CD8-positive, alpha-beta memory T cell (primary cell): ENCODE measurements at places on chromosomes 1 and 21. TPM values are rescaled to one million over a fixed set of nuclear protein-coding genes. Genes with fewer than 3 reads are reported as not detected.

- no peak overlapping the region for H3K4me3 ChIP-seq
- H3K27ac ChIP-seq: no peak overlapping the region
- H3K27me3 ChIP-seq: no peaks in the 10 kb centered on the region
- no peak for DNase-seq
These were observed 222.7 kb upstream of the GJB5 start for GRCh38 chr1:34532113-34532512.

GRCh38 chr1:179300112-179300511 lies 6.5 kb downstream of the SOAT1 start:
- no peak overlapping the region for H3K4me3 ChIP-seq
- peaks cover 10% of the 10 kb centered on the region for H3K36me3 ChIP-seq
- DNase-seq: no peak
- no peak overlapping the region for H3K27ac ChIP-seq
- no peaks in the 10 kb centered on the region for H3K27me3 ChIP-seq

DNA sequence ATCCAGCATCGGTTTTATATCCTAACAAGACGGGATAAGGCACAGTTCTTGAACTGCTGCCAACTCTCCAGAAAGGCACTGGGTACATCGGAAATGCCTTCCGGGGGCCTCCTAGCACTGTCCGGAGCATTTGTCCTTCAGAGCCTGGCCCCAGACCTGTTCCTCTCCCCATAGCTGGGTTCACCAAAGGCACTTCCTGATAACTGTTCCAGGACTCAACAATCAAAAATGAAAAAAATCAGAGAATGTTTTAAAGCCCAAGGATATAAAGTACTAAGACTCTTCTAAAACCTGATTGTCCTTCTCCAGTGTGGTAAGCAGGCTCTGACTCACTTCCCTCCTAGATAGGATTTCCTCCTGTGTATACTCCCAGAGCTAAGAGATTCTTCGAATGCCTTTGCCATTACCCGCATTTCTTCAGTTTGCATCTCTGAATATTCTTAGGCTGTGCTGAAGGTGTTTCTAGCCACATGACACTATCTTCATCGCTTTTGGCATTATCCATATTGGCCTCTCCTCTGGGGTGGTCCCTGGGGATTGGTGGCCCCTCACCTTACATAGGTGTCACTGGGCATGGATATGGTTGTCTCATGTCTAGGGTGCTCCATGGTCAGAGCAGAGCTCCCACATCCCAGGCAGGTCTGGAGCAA lies 112.9 kb downstream of the ZBTB18 start:
- no peaks in the 10 kb centered on the region for H3K27me3 ChIP-seq
- H3K36me3 ChIP-seq: no peaks in the 10 kb centered on the region
- no peak overlapping the region for H3K27ac ChIP-seq

DNA sequence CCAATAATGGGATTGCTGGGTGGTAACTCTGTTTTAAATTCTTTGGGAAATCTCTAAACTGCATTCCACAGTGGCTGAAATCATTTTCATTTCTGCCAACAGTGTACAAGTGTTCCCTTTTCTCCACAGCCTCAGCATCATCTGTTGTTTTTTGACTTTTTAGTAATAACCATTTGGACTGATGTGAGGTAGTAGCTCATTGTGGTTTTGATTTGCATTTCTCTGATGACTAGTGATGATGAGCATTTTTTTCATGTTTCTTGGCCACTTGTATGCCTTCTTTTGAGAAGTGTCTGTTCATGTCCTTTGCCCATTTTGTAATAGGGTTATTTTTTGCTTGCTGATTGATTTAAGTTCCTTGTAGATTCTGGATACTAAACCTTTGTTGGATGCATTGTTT lies 131.9 kb upstream of the B3GALT2 start:
- H3K36me3 ChIP-seq: no peaks in the 10 kb centered on the region
- H3K27ac ChIP-seq: no peak overlapping the region
- H3K27me3 ChIP-seq: no peaks in the 10 kb centered on the region
- no peak for DNase-seq
- no peak overlapping the region for H3K4me3 ChIP-seq

DNA sequence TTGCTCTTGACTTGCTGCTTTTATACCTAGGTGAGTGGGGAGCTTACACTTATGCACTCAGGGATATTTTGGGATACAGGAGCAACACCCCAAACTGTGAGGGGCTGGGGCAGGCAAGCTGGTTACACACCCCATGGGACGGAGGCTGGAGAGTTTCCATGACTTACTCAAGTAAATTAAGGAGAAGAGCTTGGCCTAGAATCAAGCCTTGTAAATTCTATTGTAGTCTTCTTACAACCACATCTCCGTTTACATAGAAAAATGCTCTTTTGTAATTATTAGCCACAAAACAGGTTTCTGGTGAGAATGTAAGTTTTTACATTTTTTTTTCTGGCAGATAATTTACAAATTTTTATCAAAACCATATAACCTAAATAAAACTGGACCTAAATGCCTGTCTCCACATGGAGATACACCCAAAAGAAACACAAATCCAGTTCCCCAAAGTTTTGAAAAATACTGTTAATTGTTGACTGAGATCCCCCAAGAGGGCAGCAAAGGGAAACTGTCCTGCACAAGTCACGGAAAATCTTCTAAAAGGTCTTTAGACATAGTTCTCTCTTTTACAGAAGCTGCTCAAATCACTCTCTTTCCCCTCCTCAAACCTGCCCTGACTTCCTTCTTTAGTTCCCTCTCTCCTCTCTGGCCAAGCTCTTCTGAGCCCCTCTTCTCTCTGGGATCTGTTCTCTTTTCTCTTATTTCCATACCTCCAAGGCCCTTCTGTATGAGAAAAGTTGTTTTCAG lies 134.0 kb downstream of the HIVEP3 start:
- H3K4me3 ChIP-seq: no peak overlapping the region
- no peaks in the 10 kb centered on the region for H3K27me3 ChIP-seq
- H3K27ac ChIP-seq: no peak overlapping the region
- no peaks in the 10 kb centered on the region for H3K36me3 ChIP-seq

Gene CHRM3
- 0.11 TPM for total RNA-seq

DNA sequence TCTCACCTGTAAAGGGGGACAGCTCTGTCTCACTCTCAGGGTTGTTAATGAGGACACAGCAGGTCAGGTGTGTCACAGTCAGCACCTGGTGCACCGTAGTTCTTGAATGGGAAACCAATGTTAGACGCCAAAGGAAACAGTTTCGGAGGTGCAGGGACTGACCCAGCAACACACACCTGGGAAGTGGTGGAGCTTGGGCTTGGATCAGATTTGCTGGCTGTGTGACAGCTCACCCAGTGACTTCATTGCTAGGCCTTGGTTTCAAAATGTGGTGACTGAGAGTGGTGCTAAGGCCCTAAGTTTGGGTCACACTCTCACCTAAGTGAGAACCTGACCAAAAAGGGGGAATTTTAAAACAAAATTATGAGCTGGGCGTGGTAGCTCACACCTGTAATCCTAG lies 34.9 kb downstream of the ALPL start:
- no peak for DNase-seq
- H3K36me3 ChIP-seq: no peaks in the 10 kb centered on the region
- H3K4me1 ChIP-seq: no peaks in the 10 kb centered on the region
- no peak overlapping the region for H3K27ac ChIP-seq
- H3K4me3 ChIP-seq: no peak overlapping the region
- peaks cover 4% of the 10 kb centered on the region for H3K27me3 ChIP-seq

DNA sequence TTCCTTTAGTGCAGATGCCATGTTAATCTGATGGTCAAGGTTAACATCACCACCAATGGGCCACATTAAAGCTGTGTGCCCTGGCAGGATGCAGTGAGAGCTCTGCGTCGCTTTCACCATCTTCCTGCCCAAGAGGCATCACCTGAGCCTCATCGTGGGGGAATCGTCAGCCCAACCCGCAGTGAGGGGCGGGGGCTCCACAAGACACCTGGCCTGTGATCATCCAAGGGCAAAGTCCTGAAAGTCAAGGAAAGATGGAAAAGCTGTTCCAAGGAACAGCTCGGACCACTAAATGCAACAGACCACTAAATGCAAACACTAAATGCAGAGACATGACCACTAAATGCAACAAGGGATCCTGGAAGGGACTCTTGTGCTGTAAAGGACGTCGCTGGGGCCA lies 49.9 kb downstream of the WDR4 start:
- H3K4me3 ChIP-seq: no peak overlapping the region
- no peak for DNase-seq
- no peaks in the 10 kb centered on the region for H3K36me3 ChIP-seq
- peaks cover 30% of the 10 kb centered on the region for H3K4me1 ChIP-seq
- H3K27me3 ChIP-seq: peaks cover 7% of the 10 kb centered on the region
- no peak overlapping the region for H3K27ac ChIP-seq

DNA sequence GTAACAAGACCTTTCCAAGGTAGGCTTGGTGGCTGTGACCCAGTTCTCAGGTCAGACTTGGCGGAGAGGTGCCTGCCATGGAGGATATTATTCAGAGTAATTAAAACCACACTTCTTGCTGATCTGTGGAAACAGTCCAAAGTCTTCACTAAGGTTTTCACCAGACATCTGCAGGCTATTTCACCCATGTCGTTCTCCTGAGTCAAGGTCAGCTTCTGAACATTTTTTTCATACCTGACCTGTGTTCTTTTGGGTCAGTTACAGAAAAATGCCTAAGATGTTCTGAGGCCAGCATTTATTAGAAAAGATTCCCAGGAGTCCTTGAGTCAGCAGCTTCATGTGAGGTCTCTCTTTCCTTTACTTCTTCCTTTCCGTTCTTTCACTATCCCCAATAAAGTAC lies 54.9 kb downstream of the RGL1 start:
- no peaks in the 10 kb centered on the region for H3K27me3 ChIP-seq
- no peak overlapping the region for H3K27ac ChIP-seq
- no peaks in the 10 kb centered on the region for H3K36me3 ChIP-seq
- H3K4me3 ChIP-seq: no peak overlapping the region
- no peaks in the 10 kb centered on the region for H3K4me1 ChIP-seq

Gene PRMT2
- total RNA-seq: 71.6 TPM

DNA sequence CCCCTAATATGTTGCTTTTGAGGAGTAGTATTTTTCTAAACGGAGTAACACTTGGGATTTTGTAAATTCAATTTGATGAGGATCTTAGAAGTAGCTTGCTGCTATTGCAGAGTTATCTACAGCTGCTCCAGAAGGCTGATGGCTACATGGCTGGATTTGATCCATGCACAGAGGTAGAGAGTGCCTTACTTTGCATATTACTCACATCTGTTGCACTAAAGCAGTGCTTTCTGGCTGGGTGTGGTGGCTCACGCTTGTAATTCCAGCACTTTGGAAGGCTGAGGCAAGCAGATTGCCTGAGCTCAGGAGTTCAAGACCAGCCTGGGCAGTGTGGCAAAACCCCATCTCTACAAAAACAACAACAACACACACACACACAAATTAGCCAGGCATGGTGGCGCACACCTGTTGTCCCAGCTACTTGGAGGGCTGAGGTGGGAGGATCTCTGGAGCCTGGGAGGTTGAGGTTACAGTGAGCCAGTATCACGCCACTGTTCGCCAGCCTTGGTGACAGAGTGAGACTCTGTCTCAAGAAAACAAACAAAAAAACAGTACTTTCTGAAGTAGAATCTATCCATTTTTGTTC lies 24.6 kb downstream of the RALGPS2 start:
- H3K27me3 ChIP-seq: no peaks in the 10 kb centered on the region
- no peak overlapping the region for H3K4me3 ChIP-seq
- no peaks in the 10 kb centered on the region for H3K4me1 ChIP-seq
- no peak for DNase-seq

Gene AMY1A
- total RNA-seq: not detected

- no peak overlapping the region for H3K27ac ChIP-seq
- H3K27me3 ChIP-seq: no peaks in the 10 kb centered on the region
- no peaks in the 10 kb centered on the region for H3K36me3 ChIP-seq
- no peak overlapping the region for H3K4me3 ChIP-seq
- no peak for DNase-seq
These were observed 130.3 kb downstream of the PHTF1 start for GRCh38 chr1:113628997-113629396.

GRCh38 chr1:47104816-47105215 lies 32.4 kb upstream of the CYP4A22 start:
- no peaks in the 10 kb centered on the region for H3K27me3 ChIP-seq
- no peaks in the 10 kb centered on the region for H3K36me3 ChIP-seq
- no peak for DNase-seq
- H3K27ac ChIP-seq: no peak overlapping the region
- H3K4me1 ChIP-seq: no peaks in the 10 kb centered on the region

DNA sequence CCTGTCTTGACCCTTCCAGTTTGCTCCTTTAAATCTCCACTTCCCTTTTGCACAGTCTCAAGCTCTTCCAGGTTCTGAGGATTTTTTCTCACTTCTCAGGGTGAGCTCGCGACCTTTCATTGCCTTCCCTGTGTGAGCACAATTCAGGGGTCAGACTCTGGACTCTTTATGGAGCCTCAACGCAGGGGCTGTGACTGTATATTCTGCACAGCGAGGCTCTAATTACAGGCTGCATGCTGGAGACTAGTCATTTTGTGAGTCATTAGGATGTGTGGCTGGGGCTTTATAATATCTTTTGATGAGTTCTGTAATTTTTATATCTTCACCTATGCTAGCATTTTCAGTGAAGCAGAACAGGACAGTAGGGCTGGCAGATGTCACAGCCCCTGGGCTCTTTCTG lies 270.7 kb downstream of the KAZN start:
- H3K27ac ChIP-seq: no peak overlapping the region
- H3K27me3 ChIP-seq: no peaks in the 10 kb centered on the region
- DNase-seq: no peak
- no peak overlapping the region for H3K4me3 ChIP-seq
- no peaks in the 10 kb centered on the region for H3K36me3 ChIP-seq
- no peaks in the 10 kb centered on the region for H3K4me1 ChIP-seq

DNA sequence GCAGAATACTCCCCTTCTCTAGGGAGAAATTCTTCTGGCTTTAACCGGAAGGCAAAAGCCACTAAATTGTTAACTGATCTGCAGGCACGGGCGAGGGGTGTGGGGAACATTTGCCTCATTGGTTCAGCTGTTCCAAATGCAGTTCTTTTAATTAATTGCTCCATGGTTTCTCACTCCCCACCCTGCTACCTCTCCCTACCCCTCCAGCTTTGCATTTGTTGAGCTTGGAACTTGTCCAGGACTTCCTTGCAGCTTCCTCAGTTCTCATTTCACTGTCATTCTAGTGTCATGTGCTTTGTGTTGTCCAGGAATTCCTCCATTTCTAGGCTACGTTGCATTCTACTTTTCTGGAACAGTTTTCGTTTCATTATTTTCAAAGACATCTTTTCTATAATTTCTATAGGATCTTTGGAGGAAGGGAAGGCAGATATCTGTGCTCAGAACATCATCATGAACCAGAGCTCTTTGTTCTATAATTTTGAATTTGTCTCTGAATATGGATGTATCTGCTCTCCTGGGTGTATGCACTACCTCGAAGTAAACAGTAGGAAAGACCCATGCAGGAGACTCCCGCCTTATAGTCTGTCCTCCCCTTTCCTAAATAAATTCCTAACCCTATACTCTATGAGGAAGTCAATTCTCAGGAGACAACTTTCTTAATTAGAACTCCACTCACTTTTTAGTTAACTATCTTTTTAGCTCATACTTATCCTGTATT lies 132.4 kb upstream of the LMO4 start:
- H3K36me3 ChIP-seq: no peaks in the 10 kb centered on the region
- no peaks in the 10 kb centered on the region for H3K4me1 ChIP-seq
- no peak overlapping the region for H3K4me3 ChIP-seq
- no peak for DNase-seq
- H3K27me3 ChIP-seq: peaks cover 1% of the 10 kb centered on the region
